ENCODE measurements at places on chromosomes 5 and 9.

DNA sequence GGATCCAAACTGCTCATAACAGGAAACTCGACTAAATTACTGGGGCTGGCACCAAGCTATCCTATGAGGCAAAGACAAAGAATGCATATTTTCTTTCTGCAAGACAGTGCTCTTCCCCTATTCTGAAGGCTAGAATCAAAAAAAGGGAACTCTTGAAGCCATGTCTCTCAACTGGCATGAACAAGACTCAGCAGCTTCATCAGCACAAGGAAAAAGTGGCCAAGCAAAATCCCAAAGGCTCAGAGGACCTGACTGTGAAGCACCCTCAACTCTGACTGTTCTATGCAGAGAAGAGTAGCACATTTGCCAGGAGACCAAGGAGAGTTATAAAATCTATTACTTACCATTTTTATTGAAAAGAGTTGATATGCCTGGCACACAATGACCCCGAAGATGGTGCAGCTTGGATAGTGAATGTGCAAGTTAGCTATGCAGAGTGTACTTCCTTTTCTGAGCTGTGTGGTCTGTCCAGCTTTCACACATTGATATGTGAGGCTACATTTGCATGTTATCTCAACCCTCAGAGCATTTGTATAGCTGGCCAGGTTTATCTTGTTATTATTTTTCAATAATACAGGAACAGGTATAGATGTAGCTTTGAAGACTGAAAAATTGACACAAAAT, 51.0 kb upstream of the FYB1 start:
- no peak for DNase-seq

- no peak for DNase-seq
Observed at GRCh38 chr5:61788548-61788947, 456.5 kb downstream of the ZSWIM6 start.

DNA sequence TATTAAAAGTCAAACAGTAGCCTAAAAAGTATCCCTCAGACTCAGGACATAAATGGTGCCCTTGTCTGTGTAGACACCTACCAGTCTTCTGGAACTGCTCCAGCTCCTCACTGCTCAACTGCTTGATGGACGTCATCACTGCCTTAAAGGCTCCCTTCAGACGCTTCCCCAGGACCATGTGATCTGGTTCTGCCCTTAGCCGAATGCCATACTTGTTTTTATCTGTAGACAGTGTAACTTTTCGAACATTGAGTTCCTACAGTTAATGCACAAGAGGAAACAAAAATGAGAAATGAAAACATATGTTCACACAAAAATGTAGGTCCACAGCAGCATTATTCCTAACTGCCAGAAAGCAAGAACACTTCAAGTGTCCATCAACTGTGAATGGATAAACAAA, 46.2 kb downstream of the IARS1 start:
- DNase-seq, result no peak

DNA sequence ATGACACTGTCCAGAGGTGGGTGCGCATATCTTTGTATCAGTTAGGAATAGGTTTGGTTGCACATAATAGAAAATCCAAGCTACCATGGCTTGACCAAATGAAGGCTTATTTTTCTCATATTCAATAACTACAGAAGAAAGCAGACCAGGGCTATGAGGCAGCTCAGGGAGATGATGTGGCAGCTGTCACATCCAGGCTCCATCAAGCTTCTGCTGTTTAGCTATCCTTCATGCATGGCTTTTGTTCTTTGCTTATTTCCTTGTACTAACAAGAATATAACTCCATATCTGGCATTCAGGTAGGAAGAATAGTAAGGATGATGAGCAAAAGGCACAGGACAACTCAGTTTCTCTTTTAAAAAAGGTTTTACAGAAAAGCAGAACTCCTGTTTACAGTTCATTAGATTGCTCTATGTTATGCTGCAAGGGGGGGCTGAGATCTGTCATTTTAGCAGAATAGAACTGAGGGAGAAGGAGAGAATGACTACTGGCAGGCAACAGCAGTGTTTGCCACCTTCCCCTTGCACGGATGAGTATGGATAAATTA, 336.1 kb downstream of the MLLT3 start:
- no peak for DNase-seq

- no peak for DNase-seq
Observed at GRCh38 chr5:10747678-10748622, 13.1 kb downstream of the DAP start.
